GM19239 (cell line): ENCODE measurements at places on chromosomes 5 and 9.

- no peak for DNase-seq
Observed at GRCh38 chr5:125054146-125054545, 307.7 kb upstream of the ZNF608 start.

GRCh38 chr5:147669169-147669869 lies 113.2 kb downstream of the JAKMIP2 start:
- no peak for DNase-seq

GRCh38 chr9:113851873-113852272 lies 24.2 kb upstream of the ZNF618 start:
- no peak for DNase-seq

- no peak for DNase-seq
Observed at GRCh38 chr5:43569236-43569746, 12.4 kb upstream of the PAIP1 start.

DNA sequence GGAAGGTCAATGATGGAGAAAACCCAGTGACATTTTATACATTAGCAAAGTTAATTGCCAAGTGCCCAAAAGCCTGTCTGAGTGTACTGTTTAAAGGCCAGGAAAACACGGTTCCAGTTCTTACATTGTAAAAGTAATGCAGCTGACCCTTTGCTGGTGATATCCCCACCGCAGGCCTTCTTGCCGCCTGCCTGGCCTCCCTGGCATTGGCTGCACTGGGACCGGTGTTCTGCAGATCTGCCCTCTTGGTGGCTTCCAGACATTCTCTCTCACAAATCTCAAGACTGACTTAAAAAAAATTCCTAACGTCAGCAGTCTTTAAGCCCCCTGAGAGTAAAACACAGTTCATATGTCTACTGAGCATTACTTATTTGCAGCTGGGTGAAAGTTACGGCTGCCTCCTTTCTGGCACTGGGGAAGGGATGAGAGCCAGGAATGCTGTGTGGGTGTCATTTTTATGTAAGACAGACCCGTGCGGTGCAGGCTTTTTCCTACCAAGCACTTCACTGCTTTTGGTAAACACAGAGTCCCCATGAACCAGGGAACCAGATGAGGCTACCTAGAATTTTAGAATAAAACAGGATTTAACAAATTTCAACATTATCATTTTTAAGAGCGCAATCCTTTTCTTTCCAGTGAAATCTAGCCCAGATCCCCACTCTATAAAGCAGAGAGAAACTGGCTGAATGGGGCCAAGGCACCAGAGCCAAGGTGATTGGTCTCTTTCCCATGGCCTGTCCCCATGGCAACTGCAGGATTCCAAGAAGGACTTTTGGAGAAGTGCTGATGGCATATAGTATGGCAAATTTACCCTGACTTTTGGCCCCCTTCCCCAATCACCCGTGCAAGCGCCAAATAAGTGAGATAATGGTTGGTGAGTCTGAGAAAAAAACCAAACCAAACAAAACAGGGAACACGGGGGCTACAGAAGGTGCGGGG lies 80.8 kb downstream of the LMNB1 start:
- DNase-seq: no peak

- DNase-seq: peak; percentile 40
Observed at GRCh38 chr9:134475011-134475790, 148.9 kb downstream of the RXRA start.

DNA sequence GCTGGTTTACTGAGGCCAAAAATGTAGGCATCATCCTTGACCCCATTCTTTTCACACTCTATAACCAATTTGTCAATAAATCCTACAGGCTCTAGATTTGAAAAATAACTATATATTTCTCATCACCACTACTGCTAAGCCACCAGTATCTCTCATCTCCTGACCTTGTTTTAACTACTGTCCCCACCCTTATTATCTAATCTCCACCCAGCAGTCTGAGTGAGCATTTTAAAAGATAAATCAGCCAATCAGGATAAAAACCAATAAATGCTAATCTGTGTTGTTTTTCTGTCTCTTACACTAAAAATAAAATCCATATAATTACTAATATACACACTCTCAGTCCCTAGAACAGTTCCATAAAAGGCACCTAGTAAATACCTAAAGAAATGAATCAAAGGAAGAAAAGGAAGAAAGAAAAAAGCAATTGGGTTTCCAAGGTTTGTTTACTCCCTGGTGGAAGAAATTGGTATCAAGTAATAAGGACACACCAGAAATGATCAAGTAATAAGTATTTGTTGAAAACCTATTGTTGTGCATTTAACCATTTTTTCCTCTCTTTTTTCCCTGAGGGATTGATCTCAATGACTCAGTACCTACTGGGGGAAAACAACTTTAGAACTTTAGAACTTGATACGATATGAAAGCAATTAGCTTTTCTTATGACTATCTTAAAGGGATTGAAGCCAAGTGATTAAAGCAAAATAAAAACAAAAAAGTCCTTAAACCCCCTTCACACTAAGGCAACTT lies 19.3 kb downstream of the MRPS27 start:
- DNase-seq: no peak

GRCh38 chr5:97406946-97407676 lies 224.1 kb upstream of the RIOK2 start:
- DNase-seq: no peak

DNA sequence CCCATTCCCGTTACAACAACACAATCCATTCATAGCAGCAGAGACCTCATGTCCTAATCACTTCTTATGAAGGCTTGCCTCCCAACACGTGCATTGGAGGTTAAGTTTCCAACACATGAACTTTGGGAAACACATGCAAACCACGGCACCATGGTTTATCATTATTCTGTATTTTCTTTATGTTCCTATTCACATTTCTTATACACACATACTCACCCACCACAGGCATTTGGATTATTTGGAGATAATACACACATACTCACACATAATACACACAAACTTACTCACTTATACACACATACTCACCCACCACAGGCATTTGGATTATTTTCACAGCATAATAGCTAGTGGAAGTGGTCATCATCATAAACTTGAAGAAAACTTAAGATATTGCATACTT lies 75.6 kb downstream of the C7 start:
- no peak for DNase-seq

- DNase-seq: no peak
Observed at GRCh38 chr5:98776066-98776705, 2.7 kb downstream of the RGMB start.

DNA sequence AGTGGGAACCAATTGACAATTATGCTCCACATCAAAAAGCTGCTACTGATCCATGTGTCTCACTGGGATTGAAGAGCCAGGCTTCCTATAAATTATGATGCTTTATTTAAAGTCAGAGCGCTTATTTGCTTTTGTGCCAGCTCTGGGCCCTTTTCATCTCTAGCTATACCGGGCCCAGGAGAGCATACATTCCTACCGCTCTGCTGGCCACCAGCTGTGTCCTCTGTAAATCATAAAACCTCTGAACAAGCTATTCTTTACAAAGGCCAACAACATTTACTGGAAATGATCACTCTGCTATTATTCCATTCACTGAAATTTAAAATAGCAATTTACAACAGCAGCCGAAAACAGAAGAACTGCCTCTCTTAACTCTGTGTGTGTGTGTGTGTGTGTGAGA lies 86.6 kb downstream of the ZNF608 start:
- DNase-seq: no peak

GRCh38 chr9:91416096-91416712 lies 7.4 kb downstream of the NFIL3 start:
- DNase-seq: no peak

DNA sequence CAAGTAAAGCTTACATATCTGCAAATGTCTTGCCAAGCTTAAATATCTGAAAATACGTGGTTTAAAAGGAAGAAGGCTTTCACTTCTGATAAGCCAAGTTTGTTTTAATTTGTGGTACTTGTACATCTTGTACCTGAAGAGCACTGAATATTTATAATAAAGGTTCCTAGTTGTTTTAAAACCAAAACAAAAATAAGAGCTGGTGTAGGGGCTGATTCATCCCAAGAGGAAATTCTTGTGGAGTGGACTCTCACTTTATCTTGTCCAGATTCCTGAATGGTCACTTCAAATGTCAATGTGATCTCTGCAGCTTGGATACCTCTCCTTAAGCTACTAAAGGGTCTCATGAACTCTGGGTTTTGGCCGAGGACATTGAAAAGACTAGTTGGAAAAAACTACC lies 29.5 kb downstream of the MAMDC2 start:
- no peak for DNase-seq

- no peak for DNase-seq
Observed at GRCh38 chr5:135635451-135635850, 56.7 kb upstream of the CXCL14 start.

- DNase-seq: no peak
Observed at GRCh38 chr9:122949696-122950095, 8.9 kb downstream of the RABGAP1 start.

- no peak for DNase-seq
Observed at GRCh38 chr9:136981588-136982231, 1.1 kb upstream of the LCNL1 start.

DNA sequence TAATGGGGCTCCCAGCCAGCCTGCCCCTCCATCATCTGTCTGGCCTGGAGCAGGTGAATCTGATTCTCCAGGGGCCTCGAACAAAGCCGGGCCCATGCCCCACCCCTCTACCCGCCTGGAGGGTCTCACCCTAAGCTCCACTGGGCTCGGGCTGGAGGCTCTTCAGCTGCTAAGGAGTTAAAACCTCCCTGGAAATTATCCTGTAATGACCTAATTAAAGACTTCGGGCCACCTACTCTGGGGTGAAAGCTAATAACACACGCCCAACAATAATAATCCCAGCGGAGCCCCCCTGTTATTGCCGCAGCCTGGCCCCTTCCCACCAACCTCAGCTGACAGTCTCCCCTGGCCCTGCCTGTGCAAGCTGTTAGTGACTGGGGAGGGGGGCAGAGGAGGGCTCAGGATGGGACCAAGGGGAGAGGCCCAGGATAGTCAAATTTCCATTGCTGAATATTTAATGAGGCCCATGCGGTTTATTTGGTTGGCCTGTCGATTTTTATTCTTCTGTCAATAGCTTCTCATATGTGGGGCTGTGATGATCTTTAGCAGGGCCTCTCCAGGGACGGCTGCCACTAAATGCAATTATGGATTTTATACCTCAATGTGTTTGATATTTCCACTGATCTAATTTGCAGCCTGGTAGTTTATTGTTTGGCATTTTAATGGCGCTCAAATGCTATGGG lies 25.7 kb downstream of the LMX1B start:
- DNase-seq: no peak

DNA sequence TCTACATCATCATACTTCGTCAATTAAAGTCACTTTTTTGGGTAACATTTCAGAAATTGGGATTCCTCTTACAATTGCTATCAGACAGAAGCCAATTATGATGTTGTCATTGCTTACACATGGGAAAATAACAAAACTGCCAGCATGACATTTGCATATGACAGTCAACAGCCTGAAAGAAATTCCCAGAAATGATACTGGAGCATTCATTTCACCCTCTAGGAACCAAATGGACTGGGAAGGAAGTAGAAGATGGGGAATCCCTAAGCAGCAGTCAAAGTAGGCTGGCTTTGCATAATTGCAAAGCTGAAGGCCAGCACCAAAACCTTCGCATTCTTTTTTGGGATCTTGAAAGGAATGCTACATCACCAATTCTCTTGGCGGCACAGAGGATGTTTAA lies 10.7 kb downstream of the HMGCS1 start:
- DNase-seq: no peak

DNA sequence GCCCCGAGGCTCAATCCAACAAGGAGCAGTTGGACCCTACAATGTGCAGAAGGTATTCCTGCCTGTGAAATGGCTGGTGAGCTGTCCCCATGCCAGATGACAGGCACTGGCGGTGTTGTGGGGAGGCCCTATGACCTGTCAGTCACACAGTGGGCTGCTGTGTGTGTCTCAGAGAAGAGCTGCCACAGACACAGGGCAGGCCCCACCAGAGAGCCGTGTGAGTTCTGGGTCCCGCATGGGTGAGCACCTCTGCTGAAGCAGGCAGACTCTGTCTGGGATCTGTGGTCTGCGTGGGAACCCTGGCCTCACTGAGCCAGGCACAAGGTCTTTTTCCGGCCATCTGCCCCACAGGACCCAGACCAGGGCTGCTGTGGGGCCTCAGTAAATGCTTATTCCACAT lies 37.3 kb upstream of the PITX1 start:
- no peak for DNase-seq

DNA sequence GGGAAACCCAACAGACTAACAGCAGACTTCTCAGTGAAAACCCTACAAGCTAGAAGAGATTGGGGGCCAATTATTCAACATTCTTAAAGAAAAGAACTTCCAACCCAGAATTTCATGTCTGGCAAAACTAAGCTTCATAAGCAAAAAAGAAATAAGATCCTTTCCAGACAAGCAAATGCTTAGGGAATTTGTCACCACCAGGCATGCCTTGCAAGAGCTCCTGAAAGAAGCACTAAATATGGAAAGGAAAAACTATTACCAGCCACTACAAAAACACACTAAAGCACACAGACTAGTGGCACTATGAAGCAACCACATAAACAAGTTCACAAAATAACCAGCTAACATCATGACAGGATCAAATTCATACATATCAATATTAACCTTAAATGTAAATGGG lies 131.1 kb downstream of the OR2K2 start:
- no peak for DNase-seq

- no peak for DNase-seq
Observed at GRCh38 chr5:171750311-171750788, 35.3 kb upstream of the SMIM23 start.

GRCh38 chr5:40916226-40916625 lies 6.9 kb downstream of the C7 start:
- no peak for DNase-seq

GRCh38 chr9:134442486-134443173 lies 116.4 kb downstream of the RXRA start:
- no peak for DNase-seq

GRCh38 chr9:74742792-74743730 lies 144.7 kb downstream of the TRPM6 start:
- no peak for DNase-seq

DNA sequence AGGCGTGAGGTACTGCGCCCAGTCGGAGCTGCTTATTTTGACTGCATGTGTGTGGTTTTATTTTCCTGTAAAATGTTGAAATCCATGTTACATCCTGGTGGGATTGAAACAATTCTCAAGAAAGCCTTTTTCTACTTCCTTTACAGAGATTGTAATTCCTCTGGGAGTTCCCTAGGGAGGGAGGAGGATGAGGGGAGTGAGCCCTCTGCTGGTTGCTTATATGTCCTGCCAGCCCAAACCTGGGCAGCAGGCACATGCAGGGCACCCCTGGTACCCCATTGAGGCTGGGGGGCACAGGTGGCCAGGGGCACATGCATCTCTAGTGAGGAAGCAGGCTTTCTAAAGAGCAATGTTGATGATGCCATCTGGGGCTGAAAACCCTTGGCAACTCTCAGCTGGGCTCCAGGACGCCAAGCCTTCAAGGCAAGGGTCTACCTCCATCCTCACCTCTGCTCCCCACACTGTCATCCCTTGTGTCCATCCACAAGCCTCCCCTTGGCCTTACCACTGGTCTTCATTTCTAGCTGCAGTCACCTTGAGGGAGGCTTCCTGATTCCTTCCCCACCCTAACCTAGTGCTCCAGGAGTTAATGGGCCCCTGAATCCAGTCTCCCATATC lies 84.7 kb upstream of the TNFSF8 start:
- no peak for DNase-seq
